NCI-H1105 (cell line): ENCODE measurements at places on chromosomes 13 and 19.

DNA sequence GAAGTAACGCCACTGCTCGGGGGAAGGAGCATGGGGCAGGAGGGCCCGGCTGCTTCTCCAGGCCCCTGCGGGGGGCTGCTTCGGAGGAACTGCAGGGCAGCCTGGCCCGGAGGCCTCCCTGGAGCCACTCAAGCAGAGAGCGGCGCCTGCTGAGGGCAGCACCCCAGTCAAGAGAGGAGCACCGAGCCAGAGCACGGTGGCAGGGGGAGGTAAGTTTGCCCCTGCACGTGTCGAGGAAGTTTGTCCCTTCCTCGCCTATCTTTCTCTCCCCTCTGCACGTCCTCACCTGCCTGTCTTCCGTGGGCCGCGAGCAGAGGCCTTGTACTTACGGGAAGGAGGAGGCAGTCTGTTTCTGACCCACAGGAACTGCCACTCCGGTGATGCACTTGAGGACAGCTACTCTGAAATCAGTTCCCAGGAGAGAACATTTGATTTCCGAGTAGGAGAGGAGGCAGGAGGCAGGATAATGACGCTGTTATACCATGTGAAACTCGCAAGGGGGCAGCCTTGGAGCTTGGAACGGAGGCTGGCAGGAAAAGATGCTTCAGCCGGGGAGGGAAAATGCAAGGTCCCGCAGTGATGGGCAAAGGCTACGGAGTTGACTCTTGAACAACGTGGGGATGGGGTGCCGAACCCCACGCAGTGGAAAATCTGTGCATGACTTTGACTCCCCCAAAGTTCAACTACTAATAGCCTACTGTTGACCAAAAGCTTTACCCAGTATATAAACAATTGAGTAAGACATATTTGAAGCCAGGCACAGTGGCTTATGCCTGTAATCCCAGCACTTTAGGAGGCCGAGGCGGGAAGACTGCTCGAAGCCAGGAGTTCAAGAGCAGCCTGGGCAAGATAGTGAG, 5.0 kb downstream of the FFAR1 start:
- peak; percentile 64 for DNase-seq

DNA sequence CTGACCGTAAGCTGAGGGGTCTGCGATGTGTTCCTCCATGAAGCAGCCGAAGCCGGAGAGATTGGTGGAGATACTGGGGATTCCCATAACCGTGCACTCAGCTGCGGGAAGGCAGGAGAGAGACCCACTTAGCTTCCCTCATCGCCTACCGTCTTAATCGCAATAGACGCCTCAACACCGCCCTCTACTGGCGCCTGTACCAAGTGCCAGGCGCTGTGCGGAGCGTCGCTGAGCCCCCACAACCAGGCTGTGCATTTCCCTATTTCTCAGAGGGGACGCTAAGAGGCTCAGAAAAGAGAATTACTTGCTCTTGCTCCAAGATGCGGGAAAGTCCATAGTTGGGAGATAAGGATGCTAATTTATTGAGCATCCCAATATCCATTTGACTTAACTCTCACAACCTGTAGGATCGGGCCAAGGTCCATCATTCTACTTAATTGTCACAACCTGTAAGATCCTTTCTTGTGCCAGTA, 5.8 kb downstream of the FTL start:
- peak; percentile 83 for DNase-seq

GRCh38 chr13:49836516-49836915, 44.0 kb upstream of the KPNA3 start:
- DNase-seq: no peak

- DNase-seq: no peak
These were observed 38.5 kb downstream of the TBC1D4 start for GRCh38 chr13:75443356-75443958.

DNA sequence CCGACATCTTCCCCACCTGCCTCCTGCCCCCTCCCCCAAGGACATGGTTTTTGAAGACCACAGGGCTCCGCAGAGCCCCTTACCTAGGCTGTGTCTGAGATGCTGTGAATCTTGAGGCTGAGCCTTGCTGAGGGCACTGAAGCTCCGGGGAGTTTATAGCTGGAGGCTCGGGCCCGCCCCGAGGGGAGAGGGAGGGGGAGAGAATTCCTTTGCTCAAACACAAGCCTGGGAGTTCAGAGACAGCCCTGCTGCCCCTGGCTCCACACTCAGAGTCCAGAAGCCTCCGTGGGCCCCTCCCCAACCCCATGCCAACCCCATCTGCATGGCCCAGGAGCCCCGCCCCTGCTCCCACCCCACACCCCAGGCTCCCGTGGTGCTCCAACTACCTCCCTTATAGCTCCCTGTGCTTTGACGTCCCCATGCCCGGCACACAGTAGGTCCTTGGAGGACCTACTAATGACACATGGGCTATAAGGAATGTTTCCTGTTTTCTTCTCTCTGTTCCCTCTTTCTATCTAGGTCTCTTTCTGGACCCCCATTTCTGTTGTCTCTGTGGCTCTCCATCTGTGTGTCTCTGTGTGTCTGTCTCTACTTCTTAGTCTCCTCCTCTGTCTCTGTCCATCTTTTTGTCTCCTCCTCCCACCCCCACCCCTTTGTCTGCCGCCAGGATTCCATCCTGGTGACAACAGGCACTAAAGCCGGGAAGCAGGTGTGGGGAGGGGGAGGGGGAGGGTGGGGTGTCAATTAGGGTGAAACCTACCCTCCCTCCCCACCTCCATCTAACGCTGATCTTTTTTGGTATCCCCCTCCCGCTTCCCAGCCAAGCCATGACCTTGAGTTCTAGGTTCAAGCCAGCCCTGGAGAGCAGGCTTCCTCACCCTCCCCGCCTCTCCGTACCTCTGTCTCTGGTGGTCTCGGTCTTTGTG, at the start of gene TNNT1:
Gene TNNT1, minus strand, starts transcription at position 129 of the 926 bp plus-strand sequence. CDS start 2,049 bp downstream, outside the sequence.
- DNase-seq: no peak

- no peak for DNase-seq
These were observed 16.7 kb downstream of the PIP5K1C start for GRCh38 chr19:3683405-3684053.

DNA sequence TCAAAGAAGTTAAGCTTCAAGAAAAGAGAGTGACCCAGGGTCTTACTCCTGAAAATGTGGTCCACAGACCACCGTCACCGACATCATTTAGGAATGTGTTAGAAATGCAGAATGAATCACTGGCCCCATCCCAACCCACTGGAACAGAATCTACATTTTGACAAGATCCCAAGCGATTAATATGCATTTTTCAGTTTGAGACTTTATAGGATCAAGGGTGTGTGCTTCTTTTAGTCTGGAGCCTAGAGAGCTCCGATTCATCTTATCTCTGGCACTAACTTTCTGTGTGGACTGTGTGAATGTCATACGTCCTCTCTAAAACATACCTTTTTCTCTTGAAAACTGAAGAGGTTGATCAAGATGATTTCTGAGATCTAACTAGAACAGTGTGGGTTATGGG, 484.8 kb downstream of the MYO16 start:
- DNase-seq: no peak

DNA sequence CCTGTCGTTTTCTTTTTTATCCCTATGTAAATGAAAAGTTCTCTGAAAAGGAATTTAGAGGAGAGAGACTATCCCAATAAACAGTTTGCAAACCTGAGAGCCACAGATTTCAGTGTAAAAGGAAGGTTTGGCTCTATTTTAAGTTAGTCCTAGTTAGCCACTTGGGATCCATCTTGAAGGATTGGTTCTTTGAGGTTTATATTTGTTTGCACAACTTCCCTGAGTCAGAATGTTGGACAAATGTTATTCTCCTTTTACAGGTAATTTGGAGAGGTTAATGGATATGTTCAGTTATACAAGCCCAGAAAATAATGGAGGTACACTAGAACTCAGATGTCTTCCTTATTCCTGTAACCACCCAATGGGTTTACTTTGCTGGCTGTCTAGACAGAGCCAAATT, 2.6 kb upstream of the DNAJC15 start:
- no peak for DNase-seq

DNA sequence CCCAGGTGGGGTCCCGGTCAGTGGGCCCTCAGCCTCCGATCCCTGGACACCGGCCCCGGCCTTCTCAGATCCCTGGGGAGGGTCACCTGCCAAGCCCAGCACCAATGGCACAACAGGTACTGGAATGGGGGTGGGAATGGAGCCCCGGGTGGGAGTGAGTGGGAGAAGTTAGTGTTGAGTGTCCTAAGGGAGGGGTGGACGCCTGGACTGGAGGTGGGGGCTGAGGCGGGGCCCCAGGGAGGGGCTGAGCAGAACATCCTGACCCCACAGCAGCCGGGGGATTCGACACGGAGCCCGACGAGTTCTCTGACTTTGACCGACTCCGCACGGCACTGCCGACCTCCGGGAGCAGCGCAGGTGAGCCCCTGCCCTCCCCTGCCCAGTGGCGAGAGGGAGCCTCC, 17.7 kb downstream of the EPN1 start:
- DNase-seq: no peak

DNA sequence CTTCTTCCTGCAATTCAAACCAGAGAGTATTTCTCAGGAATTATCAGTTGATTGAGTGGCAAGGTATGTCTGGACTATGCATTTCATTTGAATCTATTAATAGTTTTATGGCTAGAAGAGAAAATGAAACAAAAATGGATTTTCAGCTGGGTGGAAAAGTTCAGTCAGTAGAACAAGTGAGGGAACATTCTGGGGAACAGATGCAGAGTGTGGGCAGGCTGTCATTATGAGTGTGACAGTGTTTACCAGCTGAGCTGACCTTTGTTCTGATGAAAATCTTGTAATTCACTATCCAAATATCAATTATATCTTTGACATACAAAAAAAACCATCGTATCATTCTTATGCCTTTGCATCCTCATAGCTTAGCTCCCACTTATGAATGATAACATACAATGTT, 2.6 kb upstream of the CLC start:
- DNase-seq: no peak
